ENCODE measurements at places on chromosomes 16 and 17.

DNA sequence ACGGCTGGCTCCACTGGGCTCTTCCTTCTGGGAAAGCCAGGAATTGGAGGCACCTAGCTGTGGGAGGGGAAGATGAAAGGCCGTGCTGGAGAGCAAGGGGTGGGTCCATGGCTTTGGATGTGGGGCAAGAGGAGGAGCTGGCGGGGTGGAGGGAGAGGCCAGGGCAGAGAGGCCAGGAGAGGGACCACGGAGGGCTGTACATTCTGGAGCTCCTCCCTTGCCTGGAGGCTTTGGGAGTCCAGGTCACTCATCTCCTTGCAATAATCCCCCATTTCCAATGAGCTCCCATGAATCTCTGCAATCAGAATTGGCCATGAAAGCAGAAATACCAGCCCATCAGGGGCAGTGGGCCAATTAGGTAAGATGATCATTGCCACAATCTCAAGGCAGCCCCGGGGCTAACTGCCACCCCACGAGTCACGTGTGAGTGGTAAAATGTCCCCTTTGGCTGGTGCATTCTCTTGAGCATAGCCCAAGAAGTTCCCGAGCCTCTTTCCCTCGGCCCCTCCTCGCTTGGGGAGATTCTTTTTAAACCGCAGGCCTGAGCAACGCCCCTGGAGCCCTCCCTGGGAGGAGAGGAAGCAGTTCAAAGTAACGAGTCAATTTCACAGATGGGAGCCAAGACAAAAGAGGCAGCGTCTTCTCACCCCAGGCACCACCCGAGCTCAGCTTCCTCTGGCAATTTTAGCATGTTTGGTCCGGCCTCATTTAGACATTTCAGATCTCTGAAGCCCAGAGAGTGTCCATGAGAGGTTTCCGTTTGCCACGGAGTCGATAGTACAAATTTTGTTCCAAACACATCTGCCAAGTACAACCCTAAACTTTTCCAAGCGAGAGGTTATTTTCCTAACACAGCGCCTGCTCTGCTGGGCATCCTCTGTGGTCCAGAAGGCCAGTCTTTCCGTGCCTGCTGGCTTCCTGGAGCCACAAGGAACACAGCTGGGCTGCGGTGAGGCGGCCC lies 13.4 kb downstream of the RTN4RL1 start:
- no peak for DNase-seq

DNA sequence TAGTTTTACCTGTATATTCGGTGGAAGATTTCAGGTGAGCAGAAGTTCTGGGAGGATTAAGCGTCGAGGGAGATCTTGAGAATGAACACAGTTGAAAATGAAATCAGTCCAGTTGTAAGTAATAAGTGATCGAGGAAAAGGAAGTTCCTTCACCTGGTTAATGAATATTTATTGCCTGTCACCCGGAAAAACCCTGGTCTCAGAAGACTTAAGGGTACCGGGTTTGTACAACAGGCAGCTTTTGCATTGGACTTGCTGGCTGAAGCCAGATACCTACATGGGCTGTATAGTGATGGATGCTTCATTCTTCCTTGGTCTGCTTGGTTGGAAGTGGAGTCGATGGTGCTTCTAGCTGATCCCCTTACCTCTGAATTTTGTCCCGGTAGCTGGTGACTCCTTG lies 72.7 kb downstream of the PRKCA start:
- DNase-seq = no peak

- DNase-seq = no peak
Measured at GRCh38 chr17:73613271-73614233, 30.7 kb downstream of the SDK2 start.

DNA sequence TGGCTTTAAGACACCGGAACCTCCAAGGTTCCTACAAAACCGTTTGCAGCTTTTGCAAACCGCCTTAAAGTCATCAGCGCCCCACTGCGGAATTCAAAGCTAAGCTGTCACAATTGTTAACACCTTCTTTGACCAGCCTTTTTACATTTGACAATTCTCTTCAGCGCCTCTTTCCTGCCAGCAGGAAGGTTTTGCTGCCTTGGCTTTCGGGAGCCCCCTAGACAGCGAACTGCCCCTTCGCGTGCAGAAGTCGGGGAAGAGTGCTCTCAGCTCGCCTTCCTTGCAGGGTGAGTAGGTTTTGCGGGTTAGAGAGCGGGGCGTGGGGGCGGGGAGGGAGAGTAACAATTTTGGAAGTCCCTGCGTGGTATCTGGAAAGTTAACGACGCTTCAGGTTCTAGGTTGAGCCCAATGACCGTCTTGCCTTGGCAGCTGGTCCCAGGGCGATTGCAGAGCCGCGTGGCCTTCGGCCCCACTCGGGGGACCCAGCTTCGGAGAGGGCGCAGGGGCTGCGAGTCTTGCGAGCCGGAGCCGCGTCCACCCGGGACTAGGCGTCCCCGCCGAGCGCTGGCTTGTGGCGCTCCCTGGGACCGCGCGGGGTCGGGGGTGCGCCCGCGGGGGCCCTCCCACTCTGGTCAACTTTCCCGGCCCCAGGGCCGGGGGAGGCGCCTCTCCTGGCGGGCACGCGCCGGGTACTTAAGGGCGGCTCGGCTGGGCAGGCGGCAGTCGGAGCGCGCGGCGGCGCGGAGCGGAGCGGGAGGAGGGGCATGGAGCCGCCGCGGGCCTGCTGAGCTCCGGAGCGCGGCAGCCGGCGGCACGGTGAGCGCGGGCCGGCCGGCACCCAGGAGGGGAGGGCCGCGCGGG lies at the start of gene HAS3:
TSS of gene HAS3 (plus strand) at position 153 of the 861 bp plus-strand sequence. CDS start 3,743 bp downstream, outside the sequence.
- DNase-seq = no peak

DNA sequence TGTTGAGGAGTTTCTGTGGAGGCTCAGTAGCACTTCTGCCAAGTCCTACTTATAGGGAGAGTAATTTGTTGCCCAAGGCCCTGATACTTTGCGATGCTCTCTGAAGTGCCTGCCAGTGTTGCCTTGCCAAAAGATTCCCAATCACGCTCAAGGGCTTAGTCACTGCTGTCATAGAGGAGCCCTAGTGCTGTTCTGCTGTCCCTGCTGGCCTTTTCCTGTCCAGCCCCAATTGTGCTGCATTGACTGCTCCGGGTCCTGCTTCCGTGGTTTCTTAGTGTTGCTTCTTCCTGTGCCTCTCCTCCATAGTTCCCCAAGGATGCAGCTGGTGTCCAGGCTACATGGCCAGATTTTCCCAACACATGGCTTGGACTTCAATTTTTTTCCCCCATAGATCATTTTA lies 13.9 kb downstream of the NUP93 start:
- no peak for DNase-seq

All from keratinocyte (primary cell).